ENCODE measurements at places on chromosomes 7 and 10.

- no peak for DNase-seq
These were observed 16.6 kb downstream of the C7orf33 start for GRCh38 chr7:148607151-148607661.

DNA sequence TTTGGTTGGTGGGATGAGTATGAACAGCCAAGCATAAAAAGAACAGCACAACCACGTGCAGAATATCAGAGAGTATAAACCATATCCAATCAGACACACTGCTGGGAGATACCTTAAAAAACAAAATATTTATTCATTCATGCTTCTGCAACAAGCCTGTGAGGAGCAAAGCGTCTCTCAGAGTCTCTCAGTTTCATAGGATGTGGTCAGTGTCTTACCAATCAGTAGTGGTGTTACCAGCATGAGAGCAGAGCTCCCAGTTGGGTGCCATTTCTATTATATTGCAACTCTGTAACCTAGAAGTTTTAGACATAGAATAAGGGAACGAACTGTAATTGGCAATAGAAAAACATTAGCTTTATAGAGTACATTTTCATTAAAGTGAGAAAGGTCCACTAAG lies 445.9 kb upstream of the LRRN3 start:
- DNase-seq, result no peak

- DNase-seq, result peak; percentile 91
These were observed 14.6 kb downstream of the EPC1 start for GRCh38 chr10:32332299-32332750.

DNA sequence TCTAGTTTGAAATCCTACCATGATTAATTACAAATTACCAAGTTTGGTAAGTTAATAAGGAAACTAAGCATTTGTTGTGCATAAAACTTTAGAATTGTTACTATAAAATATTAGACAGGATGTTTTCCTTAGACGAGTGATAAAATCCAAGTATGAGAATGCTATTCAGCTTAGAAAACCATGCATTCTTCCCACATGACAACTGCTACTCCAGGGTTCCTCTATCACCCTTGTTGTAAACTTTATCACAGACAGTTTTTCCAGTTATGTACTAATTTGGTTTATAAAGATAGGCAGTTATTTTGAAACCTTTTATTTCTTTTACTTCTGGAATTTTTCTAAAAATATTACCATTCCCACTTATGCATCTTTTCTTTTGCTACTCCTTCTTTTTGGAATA lies 52.0 kb downstream of the SIRT1 start:
- DNase-seq, result no peak

- no peak for DNase-seq
These were observed 28.3 kb upstream of the GNA12 start for GRCh38 chr7:2872296-2872874.

GRCh38 chr7:135102372-135102771 lies 45.5 kb upstream of the TMEM140 start:
- no peak for DNase-seq

DNA sequence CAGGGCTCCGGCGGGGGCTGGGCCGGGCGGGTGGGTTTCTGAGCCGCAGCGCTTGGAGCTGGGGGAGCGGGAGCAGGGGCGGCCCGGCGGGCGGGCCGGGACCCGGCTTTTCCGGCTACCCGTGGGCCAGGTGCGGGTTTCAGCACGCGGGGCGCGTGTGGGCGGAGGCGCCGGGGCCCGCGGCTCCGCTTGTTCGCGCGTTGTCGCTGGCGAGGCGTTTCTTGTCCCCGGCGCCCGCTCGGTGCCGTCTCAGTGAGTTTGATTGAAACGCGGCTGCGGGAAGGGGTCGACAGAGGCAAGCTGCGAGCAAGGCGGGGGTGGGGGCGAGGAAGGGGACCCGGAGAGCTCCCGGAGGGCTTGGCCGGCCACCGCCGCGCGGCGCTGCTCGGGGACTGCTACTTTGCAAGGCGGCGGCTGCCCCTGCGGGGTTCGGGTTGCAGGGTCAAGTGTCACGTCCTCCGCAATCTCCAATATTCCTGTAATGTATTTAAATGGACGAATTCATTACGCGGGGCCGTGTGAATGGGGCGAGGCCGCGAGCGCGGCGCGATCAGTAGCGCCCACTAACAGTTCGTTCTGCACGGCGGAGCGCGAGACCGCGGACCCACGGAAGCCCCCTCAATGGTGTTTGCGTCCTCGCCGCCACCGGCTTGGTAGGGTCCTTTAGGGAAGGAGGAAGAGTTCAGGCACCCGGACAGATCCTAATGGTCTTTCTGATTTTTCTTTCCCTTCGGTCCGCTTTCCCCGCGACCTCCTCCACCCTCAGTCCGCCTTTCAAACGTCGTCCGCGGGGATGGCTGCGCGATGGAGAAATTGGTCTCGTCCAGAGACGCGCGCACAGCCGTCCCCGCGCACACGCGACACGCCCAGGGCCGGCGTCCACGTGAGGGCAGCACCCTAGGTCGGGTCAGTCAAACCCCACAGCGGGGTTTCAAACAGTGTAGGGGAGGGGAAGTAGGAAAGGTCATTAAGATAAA lies 76.9 kb downstream of the INSIG1 start:
- no peak for DNase-seq

DNA sequence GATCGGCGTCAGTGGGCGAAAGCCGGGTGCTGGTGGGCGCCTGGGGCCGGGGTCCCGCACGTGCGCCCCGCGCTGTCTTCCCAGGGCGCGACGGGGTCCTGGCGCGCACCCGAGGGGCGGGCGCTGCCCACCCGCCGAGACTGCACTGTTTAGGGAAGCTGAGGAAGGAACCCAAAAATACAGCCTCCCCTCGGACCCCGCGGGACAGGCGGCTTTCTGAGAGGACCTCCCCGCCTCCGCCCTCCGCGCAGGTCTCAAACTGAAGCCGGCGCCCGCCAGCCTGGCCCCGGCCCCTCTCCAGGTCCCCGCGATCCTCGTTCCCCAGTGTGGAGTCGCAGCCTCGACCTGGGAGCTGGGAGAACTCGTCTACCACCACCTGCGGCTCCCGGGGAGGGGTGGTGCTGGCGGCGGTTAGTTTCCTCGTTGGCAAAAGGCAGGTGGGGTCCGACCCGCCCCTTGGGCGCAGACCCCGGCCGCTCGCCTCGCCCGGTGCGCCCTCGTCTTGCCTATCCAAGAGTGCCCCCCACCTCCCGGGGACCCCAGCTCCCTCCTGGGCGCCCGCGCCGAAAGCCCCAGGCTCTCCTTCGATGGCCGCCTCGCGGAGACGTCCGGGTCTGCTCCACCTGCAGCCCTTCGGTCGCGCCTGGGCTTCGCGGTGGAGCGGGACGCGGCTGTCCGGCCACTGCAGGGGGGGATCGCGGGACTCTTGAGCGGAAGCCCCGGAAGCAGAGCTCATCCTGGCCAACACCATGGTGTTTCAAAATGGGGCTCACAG lies 1.1 kb downstream of the EGFR start:
- DNase-seq, result no peak

DNA sequence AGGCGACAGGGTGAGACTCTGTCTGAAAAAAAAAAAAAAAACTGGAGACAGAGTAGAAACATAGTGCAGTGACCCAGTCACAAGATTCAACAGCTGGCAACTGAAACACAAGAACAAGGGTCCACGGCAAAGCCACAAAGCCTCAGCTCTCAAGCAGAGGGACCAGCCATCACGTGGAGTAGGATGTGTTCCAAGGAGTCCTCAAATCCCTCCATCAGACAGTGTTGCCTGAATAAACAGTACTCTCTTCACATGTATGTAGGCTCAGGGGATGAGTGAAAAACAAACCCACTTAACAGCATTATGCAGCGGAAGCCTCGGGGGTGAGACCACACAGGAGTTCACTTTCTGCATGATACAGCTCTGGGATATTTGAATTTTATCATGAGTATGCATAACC lies 62.0 kb downstream of the SLIT1 start:
- no peak for DNase-seq

DNA sequence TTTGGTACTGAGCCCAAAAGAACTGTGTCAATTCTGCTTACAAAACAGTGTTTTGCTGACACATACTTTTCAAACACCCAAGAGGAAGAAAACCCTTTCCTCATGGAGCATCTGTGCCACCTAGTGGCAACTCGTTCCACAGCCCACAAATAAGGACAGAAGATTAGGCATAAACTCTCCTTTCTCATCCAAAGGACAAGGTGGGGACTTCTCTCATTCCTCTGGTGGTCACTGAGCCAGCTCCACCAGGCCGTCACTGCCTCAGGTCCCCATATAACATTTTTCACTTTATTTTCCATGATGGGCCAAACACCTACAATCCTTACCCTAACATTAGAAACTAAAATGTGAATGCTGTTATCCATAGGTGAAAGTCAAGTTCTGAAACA lies 76.9 kb downstream of the RNF216 start:
- peak; percentile 89 for DNase-seq

- DNase-seq, result no peak
These were observed 1144.6 kb downstream of the SORCS3 start for GRCh38 chr10:105785721-105786120.

GRCh38 chr10:71267508-71268240 lies 51.4 kb upstream of the SLC29A3 start:
- DNase-seq, result no peak

GRCh38 chr7:20229646-20230500 lies 12.7 kb upstream of the MACC1 start:
- DNase-seq, result no peak

Data from hematopoietic multipotent progenitor cell treated with erythropoietin and hydrocortisone succinate and interleukin-3 and kit ligand, for 4 days (in vitro differentiated cells).